Stimulated activated effector memory CD8-positive, alpha-beta T cell treated with anti-CD3 and anti-CD28 coated beads, Interleukin-12 subunit alpha, Interleukin-12 subunit beta, amount 100 ng/mL, for 72 hours (primary cell): ENCODE measurements at places on chromosomes 2 and 18.

DNA sequence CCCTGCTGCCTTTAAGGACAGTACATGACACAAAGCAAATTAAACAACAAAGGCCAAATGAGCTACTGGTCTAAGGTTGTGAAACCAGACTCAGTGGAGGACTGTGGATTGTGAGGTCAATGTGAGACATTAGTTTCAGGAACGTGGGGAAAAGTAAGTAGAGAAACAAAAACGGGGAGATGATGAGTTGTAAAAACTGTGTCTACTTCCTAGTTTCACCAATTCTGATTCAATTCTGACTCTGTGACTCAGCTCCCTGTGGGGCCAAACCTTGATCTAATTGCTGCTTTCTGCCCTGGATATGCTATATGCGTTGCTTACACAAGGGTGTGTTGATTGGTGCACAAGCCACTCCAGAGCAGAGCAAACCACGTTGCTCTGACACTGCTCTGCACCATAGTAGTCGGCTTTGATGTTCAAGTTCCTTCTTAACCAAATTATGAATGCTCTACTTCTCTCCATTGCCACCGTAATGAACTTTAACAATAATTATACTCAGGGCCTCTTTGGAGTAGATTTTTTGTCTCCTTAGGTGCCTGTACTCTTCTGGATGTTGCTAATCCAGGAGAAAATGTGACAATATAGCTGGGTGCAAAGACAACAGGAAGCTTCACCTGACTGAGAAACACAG, 1640.1 kb upstream of the CELF4 start:
- no peak for DNase-seq

DNA sequence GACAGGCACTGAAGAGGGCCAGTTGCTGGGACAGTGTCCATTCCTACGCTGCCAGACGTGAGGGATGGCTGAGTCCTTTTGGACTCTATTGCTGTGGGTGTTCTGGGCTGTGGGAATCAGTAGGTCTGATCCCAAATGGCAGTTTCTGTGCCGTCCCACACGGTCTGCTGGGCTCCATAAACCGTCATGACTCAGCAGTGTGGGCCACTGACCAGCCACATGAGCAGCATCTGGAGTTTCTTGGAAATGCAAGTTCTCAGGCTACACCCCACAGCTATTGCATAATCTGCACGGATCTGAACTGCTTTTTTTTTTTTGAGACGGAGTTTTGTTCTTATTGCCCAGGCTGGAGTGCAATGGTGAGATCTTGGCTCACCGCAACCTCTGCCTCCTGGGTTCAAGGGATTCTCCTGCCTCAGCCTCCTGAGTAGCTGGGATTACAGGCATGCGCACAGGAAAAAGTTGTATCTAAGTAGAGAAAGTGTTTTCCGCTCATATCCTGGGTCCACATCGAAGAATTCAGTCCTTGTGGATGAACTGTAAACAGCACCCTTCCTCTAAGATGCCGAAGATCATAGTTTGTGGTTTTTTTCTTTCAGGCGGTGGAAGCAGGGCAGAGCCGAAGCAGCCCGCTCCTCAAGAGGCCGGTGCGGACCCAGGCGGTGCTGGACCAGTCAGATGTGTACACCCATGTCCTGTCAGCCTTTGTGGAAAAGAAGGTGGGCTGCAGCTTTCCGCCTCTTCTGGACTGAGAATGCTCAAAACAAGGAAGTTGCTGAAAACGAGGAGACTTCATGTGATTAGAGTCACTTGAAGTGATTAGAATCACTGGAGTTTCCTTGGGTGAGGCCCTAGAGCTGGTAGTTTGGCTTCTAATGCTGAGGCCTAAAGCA, 25.5 kb downstream of the RMC1 start:
- no peak for DNase-seq

- DNase-seq = no peak
These were observed 2.5 kb downstream of the ASXL3 start for GRCh38 chr18:33580546-33580945.

- DNase-seq = no peak
These were observed 113.0 kb downstream of the DNER start for GRCh38 chr2:229601396-229601795.

DNA sequence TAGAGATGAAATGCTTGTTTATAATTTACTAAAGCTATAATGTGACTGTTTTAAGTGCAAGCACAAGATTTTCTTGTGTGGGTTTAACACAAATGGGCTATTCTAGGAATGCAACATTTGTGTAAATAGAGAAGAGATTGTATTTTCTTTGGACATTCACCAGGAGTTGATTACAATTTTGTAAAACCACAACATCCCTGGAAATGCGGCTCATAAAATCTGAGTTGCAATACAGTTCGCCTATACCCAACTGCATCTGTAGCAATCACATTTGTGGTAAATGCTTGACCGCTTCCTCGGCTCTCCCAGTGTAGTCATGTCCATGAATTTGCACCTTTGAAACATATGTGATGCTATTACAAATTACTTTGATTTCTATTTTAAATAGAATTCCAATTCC, 348.7 kb upstream of the CDH20 start:
- no peak for DNase-seq

DNA sequence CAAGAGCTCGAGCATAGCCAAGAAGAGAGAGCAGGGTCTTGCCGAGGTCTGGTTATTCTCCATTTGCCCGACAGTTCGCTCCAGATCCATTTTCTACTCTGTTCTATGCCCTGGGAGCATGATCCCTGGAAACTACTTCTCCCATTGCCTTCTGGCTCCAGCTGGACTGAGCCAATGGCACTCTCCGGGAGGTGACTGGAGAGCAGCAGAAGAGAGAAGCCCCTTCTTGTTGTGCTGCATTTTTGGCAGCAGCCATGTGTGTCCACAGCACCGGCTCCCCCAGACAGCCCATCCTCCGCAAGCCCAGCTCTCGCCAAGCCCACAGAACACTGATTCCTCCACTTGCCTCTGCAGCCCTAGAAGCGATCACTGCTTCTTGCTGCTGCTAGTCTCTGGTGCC, 345.5 kb downstream of the TNS1 start:
- no peak for DNase-seq

DNA sequence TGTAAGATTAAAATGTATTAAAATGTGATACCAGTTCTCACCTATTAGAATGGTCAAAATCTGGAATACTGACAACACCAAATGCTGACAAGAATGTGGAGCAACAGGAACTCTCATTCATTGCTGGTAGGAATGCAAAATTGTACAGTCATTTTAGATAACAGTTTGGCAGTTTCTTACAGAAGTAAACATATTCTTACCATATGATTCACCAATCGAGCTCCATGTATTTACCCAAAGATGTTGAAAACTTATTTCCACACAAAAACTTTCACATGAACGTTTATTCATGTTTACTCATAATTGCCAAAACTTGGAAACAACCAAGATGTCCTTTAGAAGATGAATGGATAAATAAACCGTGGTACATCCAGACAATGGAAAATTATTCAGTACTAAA, 1193.5 kb upstream of the ACVR2A start:
- DNase-seq = no peak

GRCh38 chr2:127535422-127535901, at the start of gene MYO7B:
MYO7B (plus strand) TSS chr2:127535683; CDS start chr2:127559723, 24,040 bp downstream.
- DNase-seq = peak; percentile 43

DNA sequence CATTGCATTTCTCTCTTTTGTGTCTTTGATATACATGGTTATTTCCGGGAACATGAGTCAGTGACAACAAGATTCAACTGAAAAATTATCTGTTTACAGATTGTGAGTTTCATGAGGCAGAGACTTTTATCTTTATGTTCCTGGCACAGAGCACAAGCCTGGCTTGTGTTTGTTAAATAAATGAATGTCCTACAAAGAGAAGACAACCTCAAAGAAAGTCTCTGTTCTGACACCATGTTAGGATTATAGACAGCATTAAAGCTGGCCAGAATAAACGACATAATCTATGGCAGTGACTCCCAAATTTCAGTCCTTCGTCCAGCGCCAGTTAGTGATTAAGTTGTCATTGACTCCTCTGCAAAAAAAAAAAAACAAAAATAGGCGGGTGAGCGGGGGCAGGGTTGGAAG, 97.4 kb upstream of the DNAJC10 start:
- no peak for DNase-seq

DNA sequence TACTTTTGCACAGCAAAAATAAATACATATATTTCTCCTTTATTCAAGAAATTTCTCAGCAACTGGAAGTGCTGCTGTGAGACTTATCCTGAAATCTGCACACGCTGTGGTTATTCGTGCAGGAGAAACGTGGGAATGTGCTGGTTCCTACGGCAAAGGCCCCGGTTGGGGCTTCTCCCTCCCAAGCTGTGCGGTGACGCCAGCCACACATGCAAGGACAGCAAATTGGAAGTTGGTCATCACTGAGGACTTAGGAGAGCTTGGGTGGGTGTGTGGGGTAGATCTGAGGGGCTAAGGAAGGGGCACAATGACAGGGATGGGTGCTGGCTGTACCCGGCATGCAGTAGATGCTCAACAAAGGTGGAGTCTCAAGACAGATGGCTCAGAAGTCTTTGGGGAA, 16.5 kb upstream of the MTCL1 start:
- DNase-seq = no peak

DNA sequence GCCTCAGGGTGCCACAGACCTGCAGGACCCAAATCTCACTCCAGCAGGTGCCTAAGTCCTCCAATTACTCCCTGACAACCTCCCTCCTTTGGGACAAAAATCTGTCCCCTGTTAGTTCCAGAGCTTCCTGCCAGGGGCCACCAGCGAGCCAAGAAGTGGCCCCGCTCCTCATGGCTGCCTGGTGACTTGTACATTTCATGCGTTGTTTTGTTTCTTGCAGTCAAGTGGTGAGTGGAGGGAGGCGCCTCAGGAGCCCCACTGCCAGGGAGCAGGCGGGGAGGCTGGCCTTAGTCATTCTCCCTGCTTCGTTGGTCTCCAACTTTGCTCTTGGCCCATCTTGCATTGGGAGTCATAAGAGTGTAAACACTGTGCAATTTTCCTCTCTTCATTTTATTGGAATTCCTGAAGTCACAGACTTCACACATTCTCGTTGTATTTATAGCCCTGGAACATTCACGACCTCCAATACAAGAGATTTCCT, 81.3 kb downstream of the KCNF1 start:
- DNase-seq = no peak

DNA sequence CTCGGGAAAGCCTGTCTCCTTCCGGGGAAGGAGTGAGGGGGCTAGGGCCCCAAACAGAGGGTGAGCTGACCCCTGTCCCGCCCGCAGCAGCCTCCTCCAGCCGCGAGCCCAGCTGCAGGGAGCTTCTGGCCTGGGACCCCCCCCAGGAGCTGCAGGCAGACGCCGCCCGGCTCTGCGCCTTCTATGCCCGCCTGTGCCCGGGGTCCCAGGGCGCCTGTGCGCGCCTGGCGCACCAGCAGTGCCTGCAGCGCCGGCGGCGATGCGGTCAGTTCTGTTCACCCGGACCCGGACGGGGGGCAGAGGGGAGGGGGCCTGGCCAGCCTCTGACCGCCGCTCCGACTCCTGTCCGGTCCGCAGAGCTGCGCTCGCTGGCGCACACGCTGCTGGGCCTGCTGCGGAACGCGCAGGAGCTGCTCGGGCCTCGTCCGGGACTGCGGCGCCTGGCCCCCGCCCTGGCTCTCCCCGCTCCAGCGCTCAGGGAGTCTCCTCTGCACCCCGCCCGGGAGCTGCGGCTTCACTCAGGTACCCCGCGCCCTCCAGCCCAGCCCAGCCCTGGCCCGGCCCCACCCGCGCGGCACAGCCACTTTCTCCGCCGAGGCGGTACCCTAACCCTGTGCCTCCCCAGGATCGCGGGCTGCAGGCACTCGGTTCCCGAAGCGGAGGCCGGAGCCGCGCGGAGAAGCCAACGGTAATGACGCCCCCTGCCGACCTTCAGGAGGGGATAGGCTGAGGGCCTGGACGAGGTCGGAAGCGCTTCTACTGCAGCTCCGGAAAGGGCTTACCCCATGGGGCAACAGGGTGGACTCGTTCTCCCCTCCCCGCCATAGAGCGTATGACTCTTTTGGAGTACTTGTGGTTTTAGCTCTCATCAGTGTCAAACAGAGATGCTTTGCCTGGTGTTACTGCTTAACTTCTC, 2.0 kb upstream of the CHRND start:
- DNase-seq = peak; percentile 59

DNA sequence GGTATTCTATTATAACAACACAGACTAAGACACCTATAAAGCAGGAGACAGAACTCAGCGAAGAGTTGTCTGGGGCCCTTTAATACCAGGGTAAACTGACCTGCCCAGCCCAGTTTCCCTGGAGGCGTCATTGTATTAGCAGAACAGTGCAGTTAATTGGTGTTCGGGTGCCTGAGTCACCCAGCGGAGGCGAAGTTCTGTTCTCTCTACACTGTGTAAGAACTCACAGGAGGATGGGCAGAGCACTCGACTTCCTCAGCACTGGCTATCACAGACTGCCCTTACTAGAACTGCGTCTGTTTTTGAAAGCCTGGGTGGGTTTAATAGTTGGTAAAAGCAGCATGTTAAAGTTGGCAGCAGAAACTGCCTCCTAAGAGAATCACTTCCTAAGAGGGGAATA, 106.5 kb upstream of the ATP8B1 start:
- no peak for DNase-seq

- DNase-seq = no peak
These were observed 41.2 kb downstream of the COMMD1 start for GRCh38 chr2:61946666-61947065.

GRCh38 chr18:32576296-32576916, 105.7 kb upstream of the GAREM1 start:
- DNase-seq = no peak

DNA sequence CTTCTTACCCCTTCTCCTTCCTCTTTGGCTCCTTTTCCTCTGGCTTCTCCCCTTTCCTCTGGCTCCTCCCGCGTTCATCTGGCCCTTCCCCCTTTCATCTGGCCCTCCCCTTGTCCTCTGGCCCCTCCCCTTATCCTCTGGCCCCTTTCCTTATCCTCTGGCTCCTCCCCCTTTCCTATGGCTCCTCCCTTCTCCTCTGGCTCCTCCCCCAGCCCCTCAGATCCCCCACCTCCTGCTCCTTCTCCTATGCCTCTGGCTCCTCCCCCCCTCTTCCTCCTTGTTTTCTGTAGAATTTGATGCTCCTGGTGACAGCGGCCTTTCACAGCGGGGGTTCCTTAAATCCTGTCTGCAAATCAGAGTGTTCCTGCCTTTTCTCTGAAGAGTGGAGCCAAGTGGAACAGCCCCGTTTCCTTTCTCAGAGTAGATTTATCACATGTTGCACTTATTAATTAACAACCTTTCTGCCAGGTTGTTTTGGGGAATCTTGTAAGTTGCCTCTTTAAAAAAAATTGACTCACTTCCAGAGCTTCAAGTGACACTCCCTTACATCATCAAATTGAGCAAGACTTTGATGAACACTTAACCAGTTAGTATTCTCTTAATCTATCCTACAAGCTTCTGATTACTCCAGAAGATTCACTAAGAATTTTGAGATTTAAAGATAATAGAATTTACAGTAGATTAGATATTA, 27.9 kb downstream of the FABP1 start:
- no peak for DNase-seq

GRCh38 chr2:120486441-120486840, 140.5 kb downstream of the INHBB start:
- DNase-seq = no peak

- DNase-seq = no peak
These were observed 64.0 kb downstream of the NXPH2 start for GRCh38 chr2:138716183-138716582.

GRCh38 chr2:1010415-1010930, 59.8 kb downstream of the SNTG2 start:
- DNase-seq = no peak

GRCh38 chr2:113829270-113829669, 60.6 kb upstream of the ACTR3 start:
- no peak for DNase-seq
